ENCODE measurements at places on chromosomes 12 and 14.

DNA sequence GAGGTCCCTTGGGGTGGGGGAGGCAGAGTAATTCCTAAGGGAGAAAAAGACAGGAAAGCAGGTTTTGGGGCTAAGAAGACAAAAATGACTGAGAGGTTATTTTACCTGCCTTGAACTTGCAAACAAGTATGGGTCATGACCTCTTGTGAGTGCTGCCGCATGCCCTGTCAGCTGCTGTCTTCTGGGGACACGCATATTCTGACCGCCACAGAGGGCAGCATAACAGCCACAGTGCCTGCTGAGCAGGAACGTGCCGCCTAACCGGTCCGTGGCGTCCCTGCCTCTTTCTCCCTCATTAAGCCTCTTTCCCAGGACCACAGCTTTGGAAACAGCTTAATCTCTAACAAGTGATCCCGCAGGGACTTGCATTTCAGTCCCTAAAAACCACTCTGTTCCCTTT is 51.3 kb upstream of the KCNA1 start:
- no peak overlapping the region for H3K27ac ChIP-seq
- no peak overlapping the region for H3K4me3 ChIP-seq
- H3K36me3 ChIP-seq, result no peaks in the 10 kb centered on the region
- H3K27me3 ChIP-seq, result peaks cover 5% of the 10 kb centered on the region
- DNase-seq, result no peak

GRCh38 chr12:1305791-1306500 is 288.4 kb downstream of the FBXL14 start:
- peak overlapping the region; percentile 37 for H3K27ac ChIP-seq
- no peaks in the 10 kb centered on the region for H3K27me3 ChIP-seq
- no peak overlapping the region for H3K4me3 ChIP-seq
- no peaks in the 10 kb centered on the region for H3K36me3 ChIP-seq
- DNase-seq, result no peak

DNA sequence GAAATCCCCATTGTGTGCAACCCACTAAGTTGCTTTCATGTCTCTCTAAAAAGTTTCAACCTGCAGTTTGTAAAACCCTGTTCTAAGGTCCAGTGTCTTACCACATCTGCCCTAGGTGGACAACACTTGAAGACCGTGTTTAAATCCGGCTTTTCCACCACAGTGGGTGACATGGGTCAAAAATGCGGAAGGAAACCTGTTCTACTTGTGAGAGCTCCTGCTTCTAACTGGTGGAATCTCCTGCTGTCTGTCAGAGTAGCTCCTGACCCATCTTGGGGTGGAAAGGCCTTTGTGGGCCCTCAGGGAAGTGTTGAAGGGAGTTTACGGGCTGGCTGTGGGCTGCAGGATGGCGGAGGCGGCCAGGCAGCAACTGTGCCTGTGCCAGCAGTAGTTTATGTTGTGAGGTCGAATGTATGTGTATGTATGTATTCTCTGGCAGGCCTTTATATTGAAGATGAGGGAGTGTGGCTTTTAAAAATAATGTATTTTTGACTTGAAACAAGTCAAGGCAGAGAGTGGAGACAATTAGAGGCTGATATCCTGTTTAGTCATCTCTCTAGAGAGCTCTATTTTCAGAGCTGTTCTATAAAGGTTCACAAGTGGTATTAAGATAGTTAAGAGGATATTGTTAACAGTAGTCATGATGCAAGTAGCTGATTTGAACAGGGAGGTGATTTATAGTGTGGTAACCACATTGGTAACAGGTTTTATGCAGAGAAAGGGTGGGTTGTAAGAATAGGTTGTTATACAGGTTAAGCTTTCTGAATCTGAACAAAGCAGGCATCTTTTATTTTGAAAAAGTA is 67.0 kb downstream of the PRKCH start:
- H3K36me3 ChIP-seq, result no peaks in the 10 kb centered on the region
- no peak overlapping the region for H3K27ac ChIP-seq
- no peak overlapping the region for H3K4me3 ChIP-seq
- no peaks in the 10 kb centered on the region for H3K27me3 ChIP-seq
- no peak for DNase-seq
- H3K4me1 ChIP-seq, result peaks cover 6% of the 10 kb centered on the region

DNA sequence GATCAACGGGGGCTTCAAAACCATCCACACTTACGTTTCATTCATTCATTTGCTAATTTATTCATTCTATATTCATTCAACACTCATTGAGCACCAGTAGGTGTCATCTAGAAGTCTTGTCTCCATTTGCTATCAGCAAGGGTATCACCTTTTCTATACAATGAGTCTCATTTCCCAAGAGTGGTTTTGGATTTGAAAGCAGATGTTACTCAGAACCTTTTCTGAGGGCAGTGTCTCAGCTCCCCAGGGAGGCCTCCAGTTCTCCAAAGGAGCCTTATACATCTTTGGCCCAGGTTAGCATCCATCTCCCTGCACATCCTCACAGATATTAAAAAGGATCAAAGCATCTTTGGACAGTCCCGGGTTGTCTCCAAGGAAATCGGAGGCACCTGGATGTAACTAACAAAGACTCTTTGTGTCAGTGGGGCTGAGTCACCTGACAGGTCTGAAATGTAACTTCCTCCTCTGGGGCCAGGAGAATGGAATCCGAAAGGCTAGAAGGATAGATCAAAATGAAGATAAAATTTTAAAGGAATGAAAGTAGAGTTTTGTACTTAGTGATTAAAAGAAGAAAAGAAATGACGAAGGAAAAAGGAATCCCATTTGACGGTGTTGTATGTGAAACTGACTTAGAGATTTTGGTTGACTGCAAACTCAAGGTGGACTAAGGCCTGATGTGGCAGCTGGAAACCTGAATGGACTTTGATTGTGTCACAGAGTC is 103.0 kb downstream of the VCPKMT start:
- no peak overlapping the region for H3K4me3 ChIP-seq
- no peaks in the 10 kb centered on the region for H3K36me3 ChIP-seq
- H3K27me3 ChIP-seq, result no peaks in the 10 kb centered on the region

GRCh38 chr12:96177013-96177412 is 17.2 kb upstream of the ELK3 start:
- no peak overlapping the region for H3K4me3 ChIP-seq
- H3K4me1 ChIP-seq, result no peaks in the 10 kb centered on the region
- H3K27me3 ChIP-seq, result no peaks in the 10 kb centered on the region
- DNase-seq, result no peak
- H3K27ac ChIP-seq, result no peak overlapping the region
- no peaks in the 10 kb centered on the region for H3K36me3 ChIP-seq

GRCh38 chr12:46461907-46462640 is 89.5 kb upstream of the SLC38A2 start:
- no peak overlapping the region for H3K4me3 ChIP-seq
- no peaks in the 10 kb centered on the region for H3K36me3 ChIP-seq
- no peak for DNase-seq
- no peaks in the 10 kb centered on the region for H3K27me3 ChIP-seq

GRCh38 chr14:23660290-23661226 is 24.4 kb downstream of the DHRS2 start:
- no peak for DNase-seq
- H3K27me3 ChIP-seq, result no peaks in the 10 kb centered on the region
- no peak overlapping the region for H3K27ac ChIP-seq
- H3K4me1 ChIP-seq, result no peaks in the 10 kb centered on the region
- no peak overlapping the region for H3K4me3 ChIP-seq
- H3K36me3 ChIP-seq, result no peaks in the 10 kb centered on the region

DNA sequence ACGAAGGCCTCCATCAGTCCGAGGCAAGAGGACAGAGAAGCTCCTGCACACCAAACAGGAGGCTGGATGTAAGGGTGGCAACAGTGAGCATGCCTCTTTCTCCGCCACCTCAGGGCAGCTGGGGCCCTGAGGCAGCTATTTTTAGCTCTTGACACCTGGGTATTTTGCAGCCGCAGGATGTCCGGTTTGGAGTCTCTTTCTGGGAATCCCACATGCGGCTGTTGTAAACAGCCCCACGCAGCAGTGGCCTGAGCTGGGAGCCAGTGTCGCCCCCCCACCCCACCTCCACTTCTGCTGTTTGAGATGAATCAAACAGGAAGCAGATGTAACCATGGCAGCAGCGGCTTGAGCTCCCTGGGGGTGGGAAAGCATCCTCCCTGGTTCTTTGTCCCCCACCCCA is 11.7 kb downstream of the HDAC7 start:
- H3K27me3 ChIP-seq, result no peaks in the 10 kb centered on the region
- no peaks in the 10 kb centered on the region for H3K36me3 ChIP-seq
- peaks cover 87% of the 10 kb centered on the region for H3K4me1 ChIP-seq
- no peak for DNase-seq
- no peak overlapping the region for H3K4me3 ChIP-seq

DNA sequence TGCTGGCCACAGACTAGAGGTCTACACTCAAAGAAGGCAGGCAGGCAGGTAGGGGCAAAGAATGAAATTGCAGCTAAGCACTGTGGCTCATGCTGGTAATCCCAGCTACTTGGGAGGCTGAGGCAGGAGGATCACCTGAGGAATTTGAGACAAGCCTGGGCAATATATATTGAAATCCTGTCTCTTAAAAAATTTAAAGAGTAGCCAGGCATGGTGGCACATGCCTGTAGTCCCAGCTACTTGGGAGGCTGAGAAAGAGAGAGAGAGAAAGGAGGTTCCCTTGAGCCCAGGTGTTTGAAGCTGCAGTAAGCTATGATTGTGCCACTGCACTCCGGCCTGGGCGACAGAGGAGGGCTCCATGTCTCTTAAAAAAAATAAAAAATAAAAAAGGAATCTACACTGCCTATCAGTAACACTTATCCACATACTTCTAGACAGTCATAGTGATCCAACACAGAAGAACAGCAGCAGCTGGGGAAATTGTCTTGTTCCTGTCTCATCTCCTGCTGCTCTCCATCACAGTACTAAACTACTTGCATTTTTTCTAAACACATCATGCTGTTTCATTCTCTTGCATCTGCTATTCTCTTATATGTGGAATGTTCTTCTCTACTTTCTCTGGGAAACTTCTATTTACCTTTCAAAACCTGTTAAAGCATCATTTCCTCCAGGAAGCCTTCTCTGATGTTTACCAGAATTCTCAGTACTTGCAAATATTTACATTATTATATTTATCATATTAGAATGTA is 57.2 kb downstream of the ATF7 start:
- no peak for DNase-seq
- no peaks in the 10 kb centered on the region for H3K36me3 ChIP-seq
- no peaks in the 10 kb centered on the region for H3K4me1 ChIP-seq
- H3K27me3 ChIP-seq, result no peaks in the 10 kb centered on the region

- H3K4me1 ChIP-seq, result peaks cover 9% of the 10 kb centered on the region
- DNase-seq, result no peak
- H3K36me3 ChIP-seq, result no peaks in the 10 kb centered on the region
- H3K27ac ChIP-seq, result no peak overlapping the region
These were observed 2.6 kb upstream of the KRT18 start for GRCh38 chr12:52946334-52946733.
